ENCODE measurements at places on chromosomes 7 and 10.

DNA sequence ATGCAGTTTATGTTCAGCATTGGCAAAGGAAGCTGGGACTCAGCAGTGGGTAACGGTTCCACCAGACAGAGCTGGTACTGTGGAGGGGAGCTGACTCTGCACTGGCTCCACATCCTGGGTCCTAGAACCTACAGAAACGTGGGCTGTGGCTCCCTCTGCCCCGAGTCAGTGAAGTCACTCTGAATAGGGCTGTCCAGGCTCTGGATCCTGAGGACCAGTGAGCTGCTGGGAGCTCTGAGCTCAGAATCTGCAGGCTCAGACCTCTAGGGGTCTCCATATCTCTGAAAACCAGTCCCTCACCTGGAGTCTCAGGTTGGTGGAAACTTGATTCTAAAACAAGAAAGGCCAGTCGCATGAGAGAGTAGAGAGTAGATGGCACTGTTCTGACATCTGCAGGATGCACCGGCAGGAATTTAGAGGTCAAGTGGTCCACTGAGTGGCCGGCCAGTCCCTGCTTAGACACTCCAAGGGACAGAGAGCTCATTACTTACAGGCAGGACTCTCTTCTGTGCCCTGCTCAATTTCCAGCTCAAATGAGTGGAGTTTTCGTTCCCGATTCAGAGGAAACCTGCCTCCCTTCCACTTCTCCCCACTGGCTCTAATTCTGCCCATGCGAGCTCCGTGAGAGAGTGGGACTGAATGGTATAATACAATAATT, 18.6 kb downstream of the NPFFR1 start:
- DNase-seq = peak; percentile 11

GRCh38 chr7:126667742-126668366, 584.9 kb downstream of the GRM8 start:
- DNase-seq = no peak

- peak; percentile 17 for DNase-seq
Observed at GRCh38 chr7:101743241-101743994, 74.0 kb upstream of the CUX1 start.

GRCh38 chr10:97380516-97380915, 20.6 kb downstream of the RRP12 start:
- no peak for DNase-seq

DNA sequence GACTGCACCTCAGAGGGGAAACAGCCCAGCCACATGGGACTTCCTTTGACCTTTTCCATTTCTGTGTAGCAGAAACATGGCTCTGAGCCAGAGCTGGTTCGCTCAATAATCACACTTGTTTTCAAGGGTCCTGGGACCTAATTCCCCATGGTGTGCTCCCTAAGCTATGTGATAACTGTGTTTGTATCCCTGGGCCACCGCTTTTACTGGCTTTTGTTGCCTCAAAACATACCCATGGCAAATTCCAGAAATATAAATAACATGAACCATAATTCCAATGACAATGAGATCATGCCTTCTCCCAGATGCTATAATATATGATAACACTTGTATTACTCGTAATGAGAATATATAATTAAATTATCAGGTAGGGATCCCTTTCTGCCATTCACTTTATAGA, 196.4 kb downstream of the GFRA1 start:
- no peak for DNase-seq

- no peak for DNase-seq
Observed at GRCh38 chr7:89332026-89332425, 536.5 kb upstream of the TEX47 start.

DNA sequence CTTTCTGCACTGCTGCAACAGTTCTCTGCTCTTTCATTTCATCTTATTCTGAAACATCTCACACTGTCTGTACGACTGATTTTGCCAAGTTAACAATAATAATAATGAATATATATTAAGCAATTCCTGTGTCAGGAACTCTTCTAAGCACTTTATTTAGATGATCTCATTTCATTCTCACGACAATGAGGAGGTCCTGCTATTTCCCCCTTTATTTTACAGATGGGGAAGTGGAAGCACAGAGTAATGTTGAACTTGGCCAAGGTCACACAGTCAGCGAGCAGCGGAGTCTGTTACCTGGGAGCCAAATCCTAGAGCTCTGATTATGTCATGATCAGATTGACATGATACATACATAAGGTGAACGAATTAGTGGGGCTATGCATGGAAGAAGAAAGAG, 5.8 kb downstream of the MRC1 start:
- DNase-seq = no peak

GRCh38 chr10:31749301-31749700, 179.3 kb downstream of the ARHGAP12 start:
- no peak for DNase-seq

DNA sequence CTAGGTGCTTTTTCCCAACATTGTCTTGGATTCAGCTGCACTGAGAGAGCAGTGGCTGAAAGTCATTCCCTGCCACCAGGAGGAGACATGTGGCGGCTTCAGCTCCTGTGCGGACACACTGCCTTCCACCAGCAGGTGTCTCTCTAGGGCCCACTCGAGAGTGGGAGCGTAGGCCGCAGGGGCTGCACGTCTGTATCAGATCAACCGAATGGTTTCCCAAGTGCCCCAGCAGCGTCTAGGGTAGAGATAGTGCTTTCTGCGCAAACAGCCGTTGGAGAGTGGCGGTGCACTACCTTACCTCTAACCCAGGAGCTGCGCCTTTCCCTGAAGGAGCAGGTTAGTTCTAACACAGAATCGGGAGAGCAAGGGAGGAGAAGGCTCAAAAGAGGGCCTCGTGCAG, 31.7 kb downstream of the PAPOLB start:
- peak; percentile 32 for DNase-seq

- no peak for DNase-seq
Observed at GRCh38 chr7:122485856-122486255, 181.3 kb upstream of the FEZF1 start.

DNA sequence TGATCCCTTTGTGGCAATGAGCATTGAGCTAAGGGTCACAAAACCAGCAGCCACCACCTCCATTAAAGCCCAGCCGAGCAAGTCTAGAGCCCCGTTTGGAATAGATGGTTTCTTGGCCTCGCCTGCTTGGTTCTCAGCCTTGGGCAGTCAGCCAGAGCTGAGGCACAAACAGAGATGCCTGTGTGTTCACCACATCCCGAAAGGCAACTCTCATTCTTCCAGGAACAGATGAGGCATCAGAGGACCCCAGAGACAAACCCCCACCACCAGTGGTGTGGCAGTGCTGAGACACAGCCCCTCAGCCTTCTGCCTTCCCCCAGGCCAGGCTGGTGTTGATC, 203.3 kb upstream of the ZMIZ1 start:
- no peak for DNase-seq

DNA sequence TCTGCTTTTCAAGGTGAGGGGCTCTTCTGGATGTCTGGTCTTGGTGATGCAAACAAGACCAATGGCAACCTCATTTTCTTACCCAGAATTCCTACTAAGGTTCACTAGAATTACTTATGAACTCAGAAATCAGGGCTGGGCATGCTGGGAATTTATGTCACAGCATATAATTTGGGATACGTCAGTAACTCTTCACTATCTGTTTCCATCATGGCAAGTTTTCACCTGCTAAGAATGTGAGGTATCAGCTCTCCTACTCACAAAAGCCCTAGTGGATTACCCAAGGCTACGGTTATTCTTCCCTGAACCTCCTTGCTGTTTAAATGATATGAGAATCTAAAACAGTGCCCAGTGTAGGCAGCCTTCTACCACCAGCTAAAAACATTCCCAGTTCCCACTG, 53.1 kb downstream of the PNLIPRP2 start:
- no peak for DNase-seq

Measured in NCI-H2029 treated with DMSO at 0.1 percent for 48 hours (cell line).